NCI-H510A treated with DMSO at 0.1 percent for 48 hours (cell line): ENCODE measurements at places on chromosomes 5 and 9.

DNA sequence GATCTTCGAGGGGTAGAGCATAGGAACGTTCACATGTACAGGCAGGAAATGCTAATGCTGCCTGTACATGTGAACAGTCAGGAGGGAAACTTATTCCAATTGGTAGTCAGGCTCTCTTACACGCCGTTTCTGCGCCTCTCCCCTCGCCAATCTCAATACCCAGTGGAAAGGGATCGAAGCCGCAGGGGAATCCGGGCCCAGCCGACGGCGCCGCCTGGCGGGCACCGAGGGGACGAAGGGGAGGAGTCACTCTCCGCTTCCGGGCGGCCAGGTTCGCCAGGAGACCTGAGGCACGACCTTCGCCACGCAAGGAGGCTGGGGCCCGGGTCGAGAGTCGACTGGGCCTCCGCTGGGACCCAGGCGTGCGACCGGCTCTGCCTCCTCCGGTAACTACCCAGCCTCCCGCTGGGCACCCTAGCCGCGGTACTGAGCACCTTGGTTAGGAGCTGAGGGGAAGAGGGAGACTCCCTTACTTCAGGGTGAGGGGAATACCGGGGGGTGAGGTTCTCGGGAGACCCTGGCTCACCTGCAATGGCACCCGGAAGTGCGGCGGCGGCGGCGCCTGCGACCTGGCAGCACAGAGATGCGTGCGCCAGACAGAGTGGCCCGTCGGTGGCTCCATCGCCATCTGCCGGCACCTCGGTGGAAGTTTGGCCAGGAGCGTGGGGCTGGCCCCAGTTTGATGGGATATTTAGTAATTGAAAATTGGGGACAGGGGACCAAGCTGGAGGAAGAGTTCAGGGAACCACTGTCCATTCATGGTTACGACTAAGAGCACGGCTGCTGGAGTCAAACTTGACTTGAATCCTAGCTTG lies at the start of gene PIGO:
Gene PIGO, minus strand, starts transcription at position 557 of the 815 bp plus-strand sequence. CDS start 1,026 bp downstream, outside the sequence.
- peak; percentile 68 for DNase-seq

DNA sequence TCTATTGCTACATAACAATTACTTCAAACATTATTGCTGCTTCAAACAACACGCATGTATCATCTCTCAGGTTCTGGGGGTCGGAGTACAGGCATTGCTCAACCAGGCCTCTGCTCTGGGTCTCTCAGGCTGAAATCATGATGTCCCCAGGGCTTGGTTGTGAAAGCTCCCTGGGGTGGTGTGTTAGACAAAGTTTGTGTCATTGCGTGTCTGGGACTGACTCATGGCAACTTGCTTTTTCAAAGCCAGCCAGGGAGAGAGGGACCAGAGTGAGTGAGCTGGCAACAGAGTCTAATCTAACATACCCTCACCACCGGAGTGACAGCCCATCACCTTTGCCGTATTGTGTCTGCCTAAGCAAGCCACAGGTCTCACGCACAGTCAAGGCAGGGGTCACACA lies 259.2 kb upstream of the NFIL3 start:
- DNase-seq, result no peak

DNA sequence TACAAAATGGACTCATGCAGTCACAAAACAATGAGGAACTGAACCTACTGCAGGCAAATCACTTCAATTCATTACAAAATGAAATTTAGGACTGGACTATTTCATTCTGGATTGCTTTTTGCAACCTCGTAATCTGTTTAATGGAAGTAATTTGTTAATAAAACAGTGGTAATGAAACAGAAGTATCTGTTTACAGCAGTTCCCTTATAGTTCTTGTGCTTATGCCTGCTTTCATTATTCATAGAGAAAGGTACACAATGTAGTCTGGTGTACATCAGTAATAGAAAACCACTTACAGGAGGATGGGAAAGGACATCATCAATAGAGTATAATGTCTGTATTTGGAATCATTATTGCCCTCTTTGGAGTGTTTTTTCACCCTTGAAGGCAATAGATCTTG lies 389.2 kb upstream of the NUDT12 start:
- no peak for DNase-seq

GRCh38 chr9:33903157-33903780 lies 86.3 kb downstream of the UBE2R2 start:
- DNase-seq, result no peak

- DNase-seq, result no peak
Observed at GRCh38 chr9:109632817-109633216, 134.7 kb upstream of the PTPN3 start.

- no peak for DNase-seq
Observed at GRCh38 chr5:154298065-154298464, 107.5 kb downstream of the GALNT10 start.
